ENCODE measurements at places on chromosomes 7 and 10.

DNA sequence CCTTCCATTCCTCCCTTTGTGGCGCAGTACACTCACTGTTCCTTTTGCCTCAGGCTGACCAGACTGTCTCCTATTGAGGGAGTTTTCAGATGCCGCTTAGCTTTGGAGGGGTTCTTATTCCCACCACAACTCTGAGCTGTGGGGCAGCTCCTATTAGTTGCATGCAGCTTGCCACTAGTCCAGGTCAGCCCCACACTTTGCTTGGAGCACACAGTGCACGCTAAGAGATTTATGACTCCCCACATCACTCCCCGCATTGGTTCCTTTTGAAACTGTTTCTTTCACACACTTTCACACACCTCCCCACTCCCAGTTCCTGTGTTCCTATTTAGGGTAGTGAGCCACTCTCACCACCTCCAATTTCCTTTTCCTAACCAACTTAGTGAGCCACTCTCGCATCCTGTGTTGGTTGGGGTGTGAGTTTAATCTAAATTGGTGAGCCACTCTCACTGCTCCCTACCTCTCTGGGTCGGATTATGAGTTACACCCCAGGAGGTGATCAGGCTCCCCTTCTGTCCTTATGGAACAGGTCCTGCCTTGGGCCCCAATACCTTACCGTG lies 10.4 kb upstream of the ZNF485 start:
- DNase-seq: no peak

DNA sequence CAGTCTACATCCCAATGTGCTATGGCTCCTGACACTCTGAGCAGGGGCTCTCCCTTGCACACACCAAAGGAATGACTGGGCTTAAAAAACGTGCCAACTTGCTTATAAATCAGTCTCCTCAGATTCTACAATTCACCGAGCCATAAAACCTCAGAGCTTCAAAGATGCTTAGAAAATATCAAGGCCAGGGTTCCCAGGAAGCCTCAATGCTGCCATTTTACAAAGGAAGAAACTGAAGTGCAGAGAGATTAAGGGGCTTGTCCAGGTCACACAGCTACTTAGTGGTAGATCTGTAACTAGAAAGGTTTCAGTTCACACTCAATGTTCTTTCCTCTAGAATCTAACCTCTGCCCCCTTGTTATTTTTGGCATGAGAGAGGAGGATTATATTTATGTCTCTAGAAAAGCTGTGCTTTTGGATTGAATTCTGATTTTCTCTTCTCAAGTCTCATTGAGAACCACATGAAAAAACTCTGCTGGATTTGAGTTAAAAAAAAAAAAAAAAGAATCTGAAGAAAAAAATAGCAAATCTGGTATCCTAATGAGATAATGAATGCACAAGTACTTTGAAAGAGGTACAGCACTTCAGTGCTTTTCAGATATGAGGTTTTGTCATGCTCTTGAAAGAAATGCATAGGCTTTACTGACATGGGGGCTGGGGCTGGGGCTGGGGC lies 22.3 kb upstream of the TSPAN33 start:
- no peak for DNase-seq

GRCh38 chr7:47747160-47747559 lies 165.2 kb upstream of the TNS3 start:
- no peak for DNase-seq

DNA sequence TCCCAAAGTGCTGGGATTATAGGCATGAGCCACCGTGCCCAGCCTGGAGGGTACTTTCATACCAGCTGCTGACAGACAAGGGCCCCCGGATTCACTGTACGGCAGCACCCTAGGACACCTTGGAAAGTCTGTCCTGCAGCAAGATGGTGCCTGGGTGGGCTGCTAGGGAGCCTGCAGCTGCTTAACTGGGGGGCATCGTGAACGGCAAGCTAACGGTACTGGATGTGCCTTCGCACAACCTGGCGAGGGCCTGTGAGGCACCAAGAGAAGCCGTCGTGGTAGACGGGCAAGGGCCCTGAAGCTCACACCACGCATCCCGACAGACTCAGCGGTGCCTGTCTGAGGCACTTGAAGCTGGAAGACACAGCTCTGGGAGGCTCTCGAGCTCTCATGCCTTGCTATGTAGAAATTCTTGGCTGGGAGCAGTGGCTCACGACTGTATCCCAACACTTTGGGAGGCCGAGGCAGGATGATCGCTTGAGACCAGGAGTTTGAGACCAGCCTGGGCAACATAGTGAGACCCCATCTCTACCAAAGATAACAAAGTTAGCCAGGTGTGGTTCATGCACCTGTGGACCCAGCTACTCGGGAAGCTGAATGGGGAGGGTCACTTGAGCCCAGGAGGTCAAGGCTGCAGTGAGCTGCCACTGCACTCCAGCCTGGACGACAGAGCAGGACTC lies 9.4 kb downstream of the BRAT1 start:
- DNase-seq: no peak

DNA sequence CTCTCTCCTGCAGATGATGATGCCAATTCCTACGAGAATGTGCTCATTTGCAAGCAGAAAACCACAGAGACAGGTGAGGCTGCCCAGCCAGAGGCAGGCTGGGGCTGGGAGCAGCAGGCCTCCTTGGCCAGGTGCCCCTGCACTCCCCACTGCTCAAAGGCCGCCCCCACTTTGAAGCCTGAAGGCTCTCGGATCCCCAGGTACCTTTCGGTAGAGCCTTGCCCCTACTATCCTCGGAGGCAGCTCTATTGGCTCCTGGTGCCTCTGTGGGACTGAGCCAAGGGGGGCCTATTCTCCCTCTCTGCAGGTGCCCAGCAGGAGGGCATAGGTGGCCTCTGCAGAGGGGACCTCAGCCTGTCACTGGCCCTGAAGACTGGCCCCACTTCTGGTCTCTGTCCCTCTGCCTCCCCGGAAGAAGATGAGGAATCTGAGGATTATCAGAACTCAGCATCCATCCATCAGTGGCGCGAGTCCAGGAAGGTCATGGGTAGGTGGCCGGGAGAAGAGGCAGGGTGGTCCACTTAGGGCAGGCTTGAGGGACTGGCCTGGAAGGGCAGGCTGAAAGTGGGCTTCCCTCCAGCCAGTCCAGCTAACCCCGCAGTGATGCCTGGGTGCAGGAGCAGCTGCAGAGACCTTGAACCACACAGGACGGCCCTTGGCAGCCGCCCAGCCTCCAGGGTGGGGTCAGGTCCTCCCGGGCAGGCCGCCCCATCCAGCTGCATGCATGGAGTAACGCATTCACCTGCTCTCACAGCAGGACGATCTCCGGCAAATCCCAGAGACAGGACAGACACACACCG lies 14.1 kb downstream of the LAT2 start:
- no peak for DNase-seq

GRCh38 chr10:124691002-124691401 lies 53.2 kb downstream of the FAM53B start:
- DNase-seq: no peak

- no peak for DNase-seq
Measured at GRCh38 chr7:70788276-70788675, 343.7 kb upstream of the GALNT17 start.

GRCh38 chr7:46143949-46144917 lies 223.2 kb upstream of the IGFBP3 start:
- DNase-seq: no peak

DNA sequence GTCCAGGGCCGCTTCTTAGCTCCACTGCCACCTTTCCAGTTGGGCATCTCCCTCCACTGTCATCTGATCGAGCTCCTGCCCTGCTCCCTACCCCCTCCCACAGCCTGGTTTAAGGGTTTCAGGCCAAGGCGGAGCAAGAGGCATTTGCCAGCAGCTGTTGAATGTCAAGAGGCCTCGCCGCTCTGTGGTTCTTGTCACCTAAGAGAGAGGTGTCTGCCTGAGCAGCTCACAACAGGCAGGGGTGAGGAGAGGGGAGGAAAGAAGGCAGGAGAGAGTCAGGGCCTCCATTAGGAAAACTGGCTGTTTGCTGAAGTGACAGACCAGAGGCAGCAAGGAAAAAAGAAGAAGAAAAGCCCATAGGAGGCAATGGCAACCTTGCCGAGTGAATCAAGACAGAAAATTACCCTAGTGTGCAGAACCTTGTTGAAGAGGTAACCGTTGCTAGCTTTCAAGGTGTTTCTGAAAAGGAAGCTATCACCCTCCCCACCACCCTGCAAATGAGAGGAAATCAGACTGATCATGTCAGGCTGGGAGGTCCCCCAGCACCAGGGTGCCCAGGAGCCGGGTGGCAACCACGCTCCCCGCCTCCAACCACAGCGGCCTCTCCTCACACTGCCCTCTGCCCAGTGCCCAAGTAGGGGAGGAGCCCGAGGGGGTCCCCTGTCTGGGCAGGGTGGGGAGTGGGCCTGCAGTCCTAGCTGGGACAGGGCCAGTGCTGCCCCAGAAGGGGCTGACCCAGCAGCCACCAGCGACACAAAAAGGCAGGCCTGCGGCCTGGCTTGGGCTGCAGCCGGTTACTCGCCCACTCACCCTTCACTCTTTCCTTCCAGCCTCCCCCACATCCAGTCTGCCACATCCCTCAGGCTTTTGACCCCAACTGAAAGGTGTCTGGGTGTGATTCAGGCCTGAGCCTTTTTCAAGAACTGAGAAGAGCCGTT lies 7.1 kb downstream of the GATA3 start:
- no peak for DNase-seq

Data from stimulated activated CD8-positive, alpha-beta memory T cell treated with anti-CD3 and anti-CD28 coated beads, Interleukin-4, amount 100 ng/mL, for 4 hours (primary cell).